ENCODE measurements at places on chromosomes 5 and 9.
A peak's percentile ranks its signal among the peaks of the same experiment; 100 is the strongest.

DNA sequence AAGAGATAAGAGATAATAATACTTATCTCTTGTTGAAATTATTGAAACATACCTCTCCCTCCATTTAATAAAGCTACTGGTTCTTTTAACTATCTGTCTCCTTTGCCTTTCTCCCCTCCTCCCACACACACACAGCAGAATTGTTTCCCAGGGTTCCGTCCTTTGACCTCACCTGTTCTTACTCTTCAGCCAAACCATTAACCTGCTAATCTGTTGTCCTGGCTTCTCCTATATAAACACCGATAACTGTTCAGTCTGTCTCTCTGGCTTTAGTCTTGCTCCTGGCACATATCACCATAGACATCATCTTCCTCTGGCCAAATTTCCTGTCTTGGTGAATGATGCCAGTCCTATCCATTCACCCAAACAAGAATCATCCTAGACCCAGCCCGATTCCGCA is 7.7 kb downstream of the RHOBTB3 start:
- DNase-seq: no peak

- DNase-seq: no peak
These were observed 312.3 kb downstream of the MLLT3 start for GRCh38 chr9:20310024-20310423.

- DNase-seq: no peak
These were observed 1049.5 kb upstream of the ACO1 start for GRCh38 chr9:31334837-31335528.

DNA sequence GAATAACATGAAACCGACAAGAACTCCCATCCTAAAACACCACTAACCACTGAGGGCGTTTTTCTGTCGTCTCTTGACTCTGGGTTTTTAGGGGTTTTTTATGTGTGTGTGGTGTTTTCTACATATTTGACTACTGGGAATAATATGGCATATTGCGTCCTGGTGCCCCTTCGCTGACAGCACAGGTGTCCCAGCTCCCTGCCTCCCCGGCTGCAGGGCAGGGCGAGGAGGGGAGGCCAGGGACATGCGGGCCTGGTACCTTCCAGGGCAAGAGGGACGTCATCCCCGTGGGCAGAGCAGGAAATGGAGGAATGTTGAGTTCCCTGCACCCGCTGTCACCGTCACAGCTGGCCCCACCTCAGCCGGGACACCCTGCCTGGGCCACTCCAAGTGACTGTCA is 34.8 kb downstream of the VAV2 start:
- no peak for DNase-seq

GRCh38 chr5:56480705-56481427 is 247.7 kb upstream of the ANKRD55 start:
- DNase-seq: peak; percentile 43

GRCh38 chr9:136995362-136995761 is 1.0 kb downstream of the CLIC3 start:
- no peak for DNase-seq

- DNase-seq: no peak
These were observed 115.3 kb upstream of the VLDLR start for GRCh38 chr9:2506321-2506720.

GRCh38 chr9:70553707-70554673 is 139.5 kb upstream of the KLF9 start:
- DNase-seq: no peak

DNA sequence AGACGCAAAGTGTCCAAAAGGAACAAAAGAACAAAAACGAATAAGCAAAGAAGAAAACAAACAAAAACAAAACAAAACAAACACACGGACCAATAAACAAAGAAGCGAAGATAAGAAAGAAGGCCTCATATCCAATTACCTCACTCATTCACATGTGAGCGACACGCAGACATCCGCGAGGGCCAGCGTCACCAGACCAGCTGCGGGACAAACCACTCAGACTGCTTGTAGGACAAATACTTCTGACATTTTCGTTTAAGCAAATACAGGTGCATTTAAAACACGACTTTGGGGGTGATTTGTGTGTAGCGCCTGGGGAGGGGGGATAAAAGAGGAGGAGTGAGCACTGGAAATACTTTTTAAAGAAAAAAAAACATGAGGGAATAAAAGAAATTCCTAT is 28.3 kb upstream of the WWC1 start:
- DNase-seq: no peak

DNA sequence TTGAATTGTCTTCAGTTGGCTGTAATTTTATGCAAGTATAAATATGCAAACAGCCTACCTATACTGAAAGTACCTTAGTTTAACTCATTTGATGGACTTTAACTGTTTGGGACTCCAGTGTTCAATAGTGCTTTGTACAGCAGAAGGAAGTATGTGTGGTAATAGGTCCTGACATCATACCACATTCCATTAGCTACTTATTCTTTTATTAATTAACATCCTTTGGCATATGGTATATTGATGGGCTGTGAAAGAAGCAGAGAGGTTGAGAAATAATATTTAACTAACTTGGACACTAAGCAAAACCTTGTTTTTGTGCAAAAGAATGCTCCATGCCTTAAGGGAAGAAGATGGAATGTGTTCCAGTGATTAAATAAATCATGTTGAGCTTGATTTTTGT is 97.6 kb upstream of the SEMA6A start:
- no peak for DNase-seq

GRCh38 chr9:100160021-100160420 is 61.0 kb downstream of the INVS start:
- DNase-seq: no peak

- no peak for DNase-seq
These were observed 108.9 kb downstream of the CACNA1B start for GRCh38 chr9:137986268-137987099.

DNA sequence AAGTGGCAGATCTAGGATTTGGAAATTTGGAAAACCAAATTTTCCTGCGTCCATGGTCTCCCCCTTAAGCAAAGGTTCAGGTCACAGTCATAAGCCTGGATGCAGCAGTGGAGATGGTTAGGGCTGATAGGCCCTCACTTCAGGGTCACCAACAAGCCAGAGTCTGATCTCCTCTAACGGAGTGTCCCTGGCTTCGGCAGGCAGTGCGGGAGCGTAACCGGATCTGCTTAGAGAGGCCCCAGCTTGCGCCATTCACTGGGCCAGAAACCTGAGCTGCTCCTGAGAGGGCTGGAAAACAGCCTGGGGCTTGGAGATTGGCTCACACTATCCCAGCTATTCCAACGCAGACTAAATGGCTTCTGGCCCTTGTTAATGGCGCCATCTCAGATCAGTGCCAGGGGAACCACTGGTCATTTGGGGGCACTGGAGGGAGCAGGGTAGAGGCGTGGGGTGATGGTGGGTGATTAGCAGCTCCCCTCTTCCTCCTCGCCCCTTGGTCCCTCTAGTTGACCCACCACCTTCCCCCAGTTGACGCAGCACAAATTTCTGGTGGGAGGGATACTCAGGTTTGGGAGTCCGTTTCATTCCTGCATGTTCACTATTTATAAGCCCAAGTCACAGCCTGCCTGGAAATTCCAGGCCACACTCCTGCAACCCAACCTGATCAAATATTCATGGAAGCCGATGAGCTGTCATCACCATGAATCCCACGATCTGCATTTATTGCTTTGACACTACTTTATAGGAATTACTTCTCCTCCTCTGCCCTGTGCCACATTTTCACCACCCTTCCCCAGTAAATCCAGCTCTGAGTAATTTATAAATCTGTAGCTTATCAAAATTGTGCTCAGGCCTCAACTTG is 134.6 kb upstream of the CPEB4 start:
- no peak for DNase-seq

DNA sequence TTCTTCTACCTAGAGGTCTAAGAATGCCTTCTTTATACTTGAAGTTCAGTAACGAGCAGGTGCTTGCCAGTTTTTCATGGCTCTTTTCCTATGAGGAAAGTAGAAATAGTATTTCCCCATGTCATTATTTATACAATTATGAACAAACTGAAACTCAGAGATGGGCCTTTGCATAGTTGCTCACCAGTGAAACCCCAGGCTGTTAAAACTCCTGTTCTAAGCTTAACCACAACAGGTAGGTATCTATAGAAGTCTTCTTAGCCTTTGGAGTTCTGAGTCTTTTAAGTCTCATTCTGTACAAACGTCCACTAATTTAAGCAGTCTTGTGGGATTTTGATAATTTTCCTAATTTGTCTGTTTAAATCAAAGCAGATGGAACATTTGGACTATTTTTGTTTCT is 90.1 kb downstream of the STARD4 start:
- no peak for DNase-seq

DNA sequence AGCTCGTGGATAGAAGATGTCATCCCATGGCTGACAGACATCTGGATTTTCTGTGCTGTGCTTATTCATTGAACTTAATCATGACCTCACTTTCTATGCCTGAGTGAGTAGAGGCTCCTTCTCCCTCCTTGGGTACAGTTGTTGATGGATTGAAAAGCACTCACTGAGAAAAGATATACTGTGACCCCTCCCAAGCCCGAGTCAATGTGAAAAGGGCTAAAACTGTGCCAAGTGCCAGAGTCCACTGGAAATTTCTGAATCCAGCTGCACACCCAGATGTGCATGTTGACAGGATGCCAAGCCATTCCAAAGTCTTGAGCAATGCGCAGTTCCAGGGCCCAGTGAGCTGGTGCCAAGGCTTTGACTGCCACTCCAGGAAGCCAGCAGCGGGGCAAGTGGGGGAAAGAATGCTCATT is 473.0 kb downstream of the NTRK2 start:
- DNase-seq: no peak

- DNase-seq: peak; percentile 60
These were observed 246.5 kb downstream of the PCSK5 start for GRCh38 chr9:76136986-76137385.

- DNase-seq: no peak
These were observed 31.4 kb downstream of the CHSY3 start for GRCh38 chr5:129935626-129936025.

- no peak for DNase-seq
These were observed 61.9 kb upstream of the RAPGEF1 start for GRCh38 chr9:131801810-131802209.

- no peak for DNase-seq
These were observed 592.1 kb downstream of the PRELID2 start for GRCh38 chr5:145243016-145243415.

DNA sequence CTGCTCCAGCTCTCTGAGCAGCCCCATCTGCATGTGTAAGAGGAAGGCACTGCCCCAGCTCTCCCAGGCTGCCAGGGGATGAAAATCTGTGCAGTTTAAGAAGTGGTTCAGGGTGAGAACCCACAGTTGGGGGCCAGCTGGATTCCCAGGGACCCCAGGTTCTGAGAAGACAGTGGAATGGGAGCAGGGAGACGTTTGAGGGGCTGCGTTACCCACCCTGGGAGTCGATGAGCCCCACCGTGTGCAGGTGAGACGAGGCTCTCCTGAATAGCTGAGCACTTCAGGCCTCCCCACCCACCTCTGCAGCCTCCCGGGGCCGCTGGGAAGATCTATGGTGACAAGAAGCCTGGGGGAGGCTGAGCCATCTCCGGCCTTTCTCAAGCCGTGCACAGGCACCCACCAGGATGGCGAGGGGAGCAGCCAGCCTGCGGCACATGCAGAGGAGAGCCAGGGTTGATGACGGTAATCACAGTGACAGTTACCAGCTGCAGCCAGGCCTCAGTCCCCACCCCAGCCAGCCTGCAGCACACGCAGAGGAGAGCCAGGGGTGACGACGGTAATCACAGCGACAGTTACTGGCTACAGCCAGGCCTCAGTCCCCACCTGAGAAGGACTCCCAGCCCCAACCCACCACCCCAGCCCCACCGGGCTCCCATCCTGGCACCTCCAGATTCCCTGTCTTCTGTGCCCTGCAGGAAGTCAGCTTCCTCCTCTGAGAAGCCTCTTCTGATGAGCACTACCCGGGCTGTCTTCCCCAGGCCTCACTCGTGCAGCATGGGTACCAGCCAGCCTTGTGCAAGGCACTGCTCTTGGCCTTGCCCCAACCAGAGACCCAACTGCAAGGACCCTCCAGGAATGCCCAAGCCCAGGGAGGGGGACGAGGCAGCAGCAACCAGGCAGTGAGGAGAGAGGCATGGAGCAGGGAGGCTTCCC is 150.8 kb upstream of the PPP1R26 start:
- peak; percentile 34 for DNase-seq

DNA sequence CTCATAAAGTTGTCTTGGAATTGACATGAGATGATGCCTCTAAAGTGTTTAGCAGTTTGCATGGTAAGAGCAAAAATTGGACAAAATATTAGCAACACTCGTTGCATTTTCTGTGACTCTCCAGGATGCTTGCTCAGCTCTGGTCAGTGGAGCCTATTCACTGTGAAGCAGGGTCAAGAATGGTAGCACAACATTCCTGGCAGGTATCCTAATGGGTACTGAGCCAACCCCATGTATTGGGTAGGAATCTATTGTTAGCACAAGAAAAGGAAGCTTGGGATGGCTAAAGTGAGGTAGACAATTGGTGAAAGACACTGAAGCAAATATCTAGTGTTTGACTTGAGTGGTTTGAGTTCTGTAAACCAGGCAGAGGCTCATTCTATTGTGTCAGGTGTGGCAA is 10.4 kb upstream of the ACTBL2 start:
- DNase-seq: no peak

- DNase-seq: no peak
These were observed 5.2 kb downstream of the LRRTM2 start for GRCh38 chr5:138869763-138870500.

- no peak for DNase-seq
These were observed 25.6 kb upstream of the SUSD1 start for GRCh38 chr9:112200711-112201110.

DNA sequence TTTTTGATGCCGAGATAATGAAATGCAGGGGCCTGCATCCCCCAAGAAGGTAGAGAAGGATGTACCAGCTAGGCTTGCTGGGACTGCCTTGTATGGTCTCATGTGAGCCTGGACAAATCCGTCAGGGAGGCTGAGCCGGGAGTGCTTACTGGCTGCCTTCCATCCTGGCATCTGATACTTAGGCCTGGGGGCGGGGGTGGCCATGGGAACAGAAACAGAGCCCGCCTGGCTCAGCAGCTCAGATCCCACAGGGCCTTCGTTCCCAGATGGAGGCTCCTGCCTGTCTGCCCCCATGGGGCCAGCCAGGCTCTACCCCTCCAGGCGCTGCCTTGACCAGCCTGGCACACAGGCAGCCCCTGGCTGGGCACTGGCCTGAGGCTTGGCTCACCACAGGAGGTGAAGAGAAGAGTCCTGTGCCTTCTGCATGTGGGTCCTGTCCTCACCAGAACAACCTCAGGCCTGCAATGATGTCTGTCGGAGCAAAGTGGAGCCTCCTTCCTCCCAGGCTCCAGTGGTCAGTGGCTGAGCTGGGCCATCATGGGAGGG is 10.5 kb upstream of the SPATA31E1 start:
- DNase-seq: no peak

- DNase-seq: no peak
These were observed 13.0 kb upstream of the PLPP1 start for GRCh38 chr5:55547781-55548180.

- peak; percentile 43 for DNase-seq
These were observed 31.6 kb upstream of the ACOT12 start for GRCh38 chr5:81425569-81425968.

- no peak for DNase-seq
These were observed 13.5 kb downstream of the C5orf58 start for GRCh38 chr5:170246126-170246870.

- DNase-seq: no peak
These were observed 118.8 kb upstream of the RPS23 start for GRCh38 chr5:82396871-82397514.

Measured in Kasumi-1 (cell line).